Stimulated activated CD8-positive, alpha-beta memory T cell treated with anti-CD3 and anti-CD28 coated beads, Interleukin-15, amount 100 ng/mL, for 24 hours (primary cell): ENCODE measurements at places on chromosomes 16 and 17.
A peak's percentile ranks its signal among the peaks of the same experiment; 100 is the strongest.

GRCh38 chr16:49639739-49640431, 216.0 kb downstream of the ZNF423 start:
- DNase-seq, result no peak

GRCh38 chr17:81466564-81467472, 45.8 kb downstream of the ACTG1 start:
- DNase-seq, result no peak

DNA sequence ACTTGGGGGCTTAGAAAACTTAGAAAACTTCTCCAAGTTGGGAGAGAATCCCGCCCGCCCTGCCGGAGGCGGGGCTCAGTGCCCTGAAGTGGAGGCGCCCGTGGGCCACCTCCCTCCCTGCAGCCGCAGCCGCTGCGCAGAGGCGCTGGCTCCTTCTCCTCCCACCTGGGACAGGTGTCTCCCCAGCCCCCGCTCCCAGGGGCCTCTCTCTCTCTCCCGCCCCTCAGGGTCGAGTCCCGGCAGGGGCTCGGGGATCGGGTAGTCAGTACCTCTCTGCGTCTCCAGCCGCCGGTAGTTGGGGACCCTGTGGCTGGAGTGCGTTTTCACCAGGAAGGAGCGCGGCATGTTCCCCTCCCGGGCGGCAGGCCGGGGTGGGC, 257 bp downstream of the SNAI3 start:
- no peak for DNase-seq

DNA sequence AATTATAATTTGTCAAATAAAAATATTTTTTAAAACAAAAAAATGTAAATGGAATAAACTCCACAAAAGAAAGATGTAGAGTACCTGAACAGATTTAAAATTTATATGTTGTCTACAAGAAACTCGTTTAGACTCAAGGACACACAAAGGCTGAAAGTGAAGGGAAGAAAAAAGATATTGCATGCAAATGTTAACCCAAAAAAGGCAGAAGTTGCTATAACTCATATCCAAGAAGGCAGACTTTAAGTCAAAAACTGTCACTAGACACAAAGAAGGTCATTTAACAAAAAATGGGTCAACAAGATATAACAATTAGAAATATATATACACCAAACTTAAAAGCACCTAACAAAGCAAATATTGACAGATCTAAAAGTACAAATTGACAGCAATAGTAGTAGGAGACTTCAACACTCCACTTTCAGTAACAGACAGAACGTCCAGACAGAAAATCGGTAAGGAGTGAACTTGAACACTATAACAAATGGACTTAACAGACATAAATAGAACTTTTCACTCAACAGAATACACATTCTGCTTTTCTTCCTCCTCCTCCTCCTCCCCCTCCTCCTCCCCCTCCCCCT, 40.8 kb upstream of the MYLK3 start:
- DNase-seq, result no peak

DNA sequence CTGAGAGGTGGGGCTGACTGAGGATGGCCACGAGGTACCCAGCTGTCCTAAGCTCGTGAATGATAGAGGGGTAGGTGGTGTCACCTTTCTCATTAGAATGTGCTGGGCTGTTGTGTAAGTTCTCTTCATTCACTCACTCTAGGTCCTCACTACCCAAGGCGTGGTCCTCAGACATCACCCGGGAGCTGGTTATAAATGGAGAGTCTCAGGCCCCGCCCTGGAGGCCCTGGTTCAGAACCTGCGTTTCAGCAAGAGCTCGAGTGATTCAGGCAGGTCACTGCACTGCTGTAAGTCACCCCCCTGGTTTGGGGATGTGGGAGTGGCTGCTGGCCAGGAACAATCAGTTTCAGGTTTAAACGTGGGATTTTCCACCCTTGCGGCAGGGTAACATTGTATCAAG, 139.8 kb downstream of the FOXL1 start:
- no peak for DNase-seq

DNA sequence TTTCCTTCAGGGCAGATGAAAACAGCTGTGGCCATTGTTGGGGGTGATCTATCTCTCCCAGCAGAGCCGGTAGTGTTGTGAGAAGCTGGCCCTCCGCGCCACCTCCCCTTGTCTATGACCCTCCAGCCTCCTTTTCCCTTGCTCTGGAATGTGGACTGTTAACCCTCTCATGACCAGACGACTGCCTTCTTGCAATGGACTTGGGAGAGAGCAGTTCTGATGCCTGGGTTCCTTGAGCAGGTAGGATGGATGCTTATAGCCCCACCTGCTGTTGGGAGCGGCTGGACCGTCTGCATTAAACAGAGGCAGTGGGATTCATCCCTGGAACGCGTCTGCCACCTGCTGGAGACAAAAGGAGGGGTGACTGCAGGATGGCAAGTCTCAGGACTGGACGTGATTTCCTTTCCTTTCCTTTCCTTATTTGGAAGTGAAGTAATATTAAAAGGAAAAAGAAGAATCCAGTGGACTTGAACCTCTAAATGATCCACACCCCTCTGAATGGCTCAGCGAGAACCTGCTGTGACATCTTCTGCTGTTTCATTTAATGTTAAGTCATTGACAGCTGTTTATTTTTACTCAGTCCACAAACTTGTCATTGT, 1.8 kb upstream of the SOST start:
- DNase-seq, result peak; percentile 70

- no peak for DNase-seq
These were observed 101.4 kb upstream of the HSBP1 start for GRCh38 chr16:83706394-83706793.

GRCh38 chr17:76727745-76728456, 1.3 kb downstream of the METTL23 start:
- no peak for DNase-seq

- DNase-seq, result no peak
These were observed 117.4 kb downstream of the HIC1 start for GRCh38 chr17:2172077-2172851.

DNA sequence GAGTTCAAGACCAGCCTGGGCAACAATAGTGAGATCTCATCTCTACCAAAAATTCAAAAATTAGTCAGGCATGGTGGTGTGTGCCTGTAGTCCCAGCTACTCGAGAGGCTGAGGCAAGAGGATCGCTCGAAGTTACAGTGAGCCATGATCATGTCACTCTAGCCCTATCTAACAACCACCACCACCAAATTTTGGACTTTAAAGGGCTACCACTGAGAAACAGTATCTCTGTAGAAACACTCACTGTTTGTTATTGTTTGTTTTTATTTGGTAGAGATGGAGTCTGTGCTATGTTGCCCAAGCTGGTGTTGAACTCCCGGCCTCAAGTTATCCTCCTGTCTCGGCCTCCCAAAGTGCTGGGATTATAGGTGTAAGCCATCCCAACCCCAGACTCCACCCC, 1.3 kb upstream of the UBALD2 start:
- DNase-seq, result no peak

- no peak for DNase-seq
These were observed 22.8 kb downstream of the TMEM204 start for GRCh38 chr16:1556254-1556653.

GRCh38 chr17:72560303-72561247, 439.8 kb downstream of the SOX9 start:
- DNase-seq, result peak; percentile 11

GRCh38 chr16:19959736-19960135, 75.1 kb upstream of the GPRC5B start:
- no peak for DNase-seq

DNA sequence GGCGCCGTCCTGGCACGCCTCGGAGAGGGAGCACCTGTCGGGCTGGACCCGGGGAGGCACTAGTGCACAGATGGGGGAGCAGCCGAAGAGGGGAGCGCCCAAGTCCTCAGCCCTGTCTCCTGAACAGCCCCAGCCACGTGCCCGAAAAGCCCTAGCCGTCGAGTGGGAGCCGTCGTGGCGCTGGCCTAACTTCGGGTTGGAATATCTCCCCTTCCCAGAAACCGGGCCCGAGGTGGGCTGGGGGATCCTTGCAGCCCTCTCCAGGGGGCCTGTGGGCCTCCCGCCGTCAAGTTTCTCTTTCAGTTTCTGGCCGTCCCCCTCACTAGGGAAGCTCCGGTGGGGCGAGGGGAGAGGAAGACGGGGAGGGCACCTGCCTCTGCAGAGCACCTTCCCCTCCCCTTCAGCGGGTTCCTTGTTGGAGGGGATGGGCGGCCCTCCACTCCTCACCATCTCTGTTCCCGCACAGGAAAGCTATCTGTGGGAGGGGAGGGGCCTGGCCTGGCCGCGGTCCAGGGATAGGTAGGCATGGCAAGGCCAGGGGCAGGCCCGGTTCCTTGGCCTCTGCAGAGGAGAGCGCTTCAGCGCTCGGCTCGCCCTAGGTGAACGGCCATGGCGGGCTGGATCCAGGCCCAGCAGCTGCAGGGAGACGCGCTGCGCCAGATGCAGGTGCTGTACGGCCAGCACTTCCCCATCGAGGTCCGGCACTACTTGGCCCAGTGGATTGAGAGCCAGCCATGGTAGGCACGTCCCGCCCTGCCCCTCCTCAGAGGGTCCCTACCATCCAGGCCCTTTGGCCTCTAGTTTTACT, 709 bp downstream of the STAT5A start:
- DNase-seq, result peak; percentile 33

DNA sequence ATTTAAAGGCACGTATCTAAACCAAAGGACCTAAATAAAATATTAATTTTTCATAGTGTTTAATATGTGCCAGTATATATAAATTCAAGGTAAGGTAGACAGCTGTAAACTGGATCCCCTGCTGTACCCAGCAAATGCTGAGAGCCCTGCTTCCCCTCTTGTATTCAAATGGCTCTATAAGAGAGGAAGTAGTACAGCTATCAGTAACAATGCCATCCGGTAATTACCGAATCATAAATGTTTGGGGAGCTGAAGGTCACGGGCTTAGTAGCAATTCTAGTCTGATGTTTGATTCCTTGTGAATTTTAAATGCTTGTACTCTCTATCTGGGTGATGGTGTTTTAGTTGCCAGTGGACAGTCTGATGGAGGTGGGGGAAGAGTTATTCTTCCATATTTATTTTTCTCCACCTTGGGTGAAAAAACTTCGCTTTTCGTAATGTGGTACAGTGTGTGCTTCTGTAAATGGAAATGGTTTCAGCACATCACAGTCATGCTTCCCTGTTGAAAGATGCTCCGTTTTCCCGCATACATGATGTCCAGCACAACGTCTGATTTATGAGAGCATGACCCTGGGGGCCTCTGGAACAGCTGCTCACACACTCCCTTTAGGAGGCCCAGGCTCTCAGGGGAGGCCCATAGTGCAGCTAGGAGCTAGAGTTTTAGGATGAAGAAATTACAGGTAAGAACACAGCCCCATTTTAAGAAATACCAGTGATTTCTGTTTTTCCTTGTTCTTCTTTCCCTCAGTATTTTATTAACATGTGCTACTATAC, 423.9 kb downstream of the WWOX start:
- no peak for DNase-seq

- peak; percentile 48 for DNase-seq
These were observed at the start of gene ICAM2 for GRCh38 chr17:64020056-64020766. Gene ICAM2 (minus strand): TSS chr17:64020633. CDS start chr17:64006691, 13,942 bp downstream.
